ENCODE measurements at places on chromosomes 1 and 21.

DNA sequence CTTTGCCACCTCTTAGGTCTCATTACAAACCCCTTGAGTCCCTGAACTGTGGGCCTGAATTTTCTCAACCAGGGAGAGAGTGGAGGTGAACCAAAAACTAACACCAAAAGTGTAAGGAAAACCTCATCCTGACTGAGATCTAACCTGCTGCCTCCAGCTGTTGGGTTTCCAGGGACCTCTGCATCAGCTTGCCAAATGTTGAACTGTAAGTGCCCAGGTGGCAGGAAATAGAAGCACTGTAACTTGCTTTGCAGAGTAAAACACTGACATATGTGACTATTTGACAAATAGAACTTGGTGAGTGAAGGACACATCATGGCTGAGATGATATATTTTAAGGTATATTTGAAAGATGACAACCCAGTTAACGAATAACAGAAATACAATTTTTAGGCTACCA is 48.4 kb upstream of the NR5A2 start:
- peak; percentile 90 for DNase-seq

DNA sequence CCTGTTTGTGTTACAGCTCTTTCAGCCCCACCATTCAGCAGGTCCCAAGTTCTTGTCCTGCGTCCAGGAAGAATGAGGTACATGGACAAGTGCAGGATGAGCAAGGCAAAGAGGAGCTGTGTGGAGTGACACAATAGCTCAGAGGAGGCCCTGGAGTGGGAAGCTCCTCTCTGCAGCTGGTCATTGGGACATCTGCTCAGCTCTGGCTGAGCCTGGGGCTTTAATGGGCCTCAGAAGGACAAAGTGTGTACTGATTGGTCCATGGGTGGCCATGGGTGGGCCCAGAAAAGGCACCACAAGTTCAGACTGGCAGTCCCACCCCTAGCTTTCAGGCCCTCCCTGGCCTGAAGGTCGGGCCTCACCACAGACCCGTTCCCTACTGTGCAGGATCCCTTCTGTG is 14.7 kb upstream of the HYI start:
- DNase-seq, result no peak

DNA sequence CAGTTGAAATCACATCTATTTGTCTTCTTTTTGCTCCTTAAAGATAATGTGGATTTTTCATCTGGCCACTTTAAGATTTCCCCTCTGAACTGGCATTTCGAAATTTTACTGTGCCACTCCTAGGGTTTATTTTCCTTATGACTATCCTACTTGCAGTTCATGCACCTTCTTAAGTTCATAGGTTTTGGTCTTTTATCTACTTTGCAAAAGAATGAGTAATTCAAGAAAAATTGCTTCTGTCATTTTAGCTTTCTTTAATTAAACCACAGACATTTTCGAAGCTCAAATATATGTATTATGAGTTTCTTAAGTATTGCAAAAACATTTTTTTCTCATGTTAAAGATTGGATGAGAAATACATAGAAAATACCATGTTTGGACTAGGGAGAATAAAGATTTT is 1244.8 kb upstream of the TMPRSS15 start:
- no peak for DNase-seq

DNA sequence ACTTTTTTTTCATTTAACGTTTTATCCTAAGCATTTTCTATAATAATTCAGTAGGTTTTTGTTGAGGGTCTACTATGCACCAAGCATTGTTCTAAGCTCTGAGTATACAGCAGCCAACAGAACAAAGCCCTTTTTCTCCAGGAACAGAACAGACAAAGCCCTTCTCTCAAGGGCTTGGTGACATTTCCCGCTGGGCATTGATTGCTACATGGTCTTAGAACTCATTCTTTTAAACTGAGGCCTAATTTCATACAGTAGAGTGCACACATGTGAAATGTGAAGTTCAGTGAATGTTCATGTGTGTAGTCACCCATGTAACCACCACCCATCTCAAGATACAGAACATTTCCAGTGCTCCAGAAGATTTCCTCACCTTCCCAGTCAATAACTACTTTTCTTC is 15.2 kb upstream of the PDIK1L start:
- DNase-seq, result no peak

GRCh38 chr1:155126556-155127104 is 1.0 kb upstream of the EFNA1 start:
- DNase-seq, result peak; percentile 60

GRCh38 chr1:13916530-13916929 is 216.5 kb downstream of the PRDM2 start:
- no peak for DNase-seq

GRCh38 chr1:4654764-4655673 is 610 bp downstream of the AJAP1 start:
- no peak for DNase-seq

GRCh38 chr1:49226758-49227157 is 450.1 kb upstream of the BEND5 start:
- DNase-seq, result no peak

DNA sequence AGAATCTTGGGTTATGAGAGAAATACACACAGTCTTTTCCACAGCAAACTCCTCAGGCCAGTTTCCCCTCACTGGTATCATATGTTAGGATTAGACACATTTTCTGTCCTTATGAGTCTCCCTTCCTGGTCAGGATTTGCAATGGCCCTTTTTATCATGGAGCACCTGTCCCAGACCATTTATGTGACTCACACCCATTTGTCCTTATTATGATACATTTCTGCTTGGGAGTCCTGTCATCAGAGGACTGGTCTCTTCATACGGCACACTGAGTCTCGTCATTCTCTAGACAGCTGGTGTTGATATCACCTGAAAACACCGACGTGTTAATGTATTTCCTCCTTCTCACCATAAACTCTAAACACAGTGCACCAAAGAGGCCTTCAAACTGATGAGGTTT is 105.0 kb upstream of the SYT6 start:
- DNase-seq, result no peak

Measured in NAMALWA (cell line).